ENCODE measurements at places on chromosomes 6 and 20.

DNA sequence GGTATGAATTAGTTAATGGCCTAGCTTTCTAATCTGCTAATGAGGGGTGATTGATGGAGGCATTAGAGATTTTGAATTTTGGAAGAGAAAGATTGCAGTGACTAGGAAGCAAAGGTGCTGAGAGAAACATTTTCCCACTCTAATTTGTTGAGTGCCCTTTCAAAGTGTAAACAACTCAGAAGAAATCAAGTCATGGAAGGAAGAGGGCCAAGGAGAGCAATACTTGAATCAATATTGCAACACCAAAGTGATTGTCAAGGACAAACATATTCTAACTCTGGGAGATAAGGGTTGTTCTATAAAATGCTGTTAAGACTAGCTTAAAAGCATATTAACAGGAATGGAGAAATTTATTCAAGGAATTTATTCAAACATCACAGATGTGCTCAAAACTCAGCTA lies 182.7 kb upstream of the FERMT1 start:
- DNase-seq, result no peak

GRCh38 chr6:17703256-17703694 lies 3.5 kb downstream of the NUP153 start:
- DNase-seq, result peak; percentile 86

DNA sequence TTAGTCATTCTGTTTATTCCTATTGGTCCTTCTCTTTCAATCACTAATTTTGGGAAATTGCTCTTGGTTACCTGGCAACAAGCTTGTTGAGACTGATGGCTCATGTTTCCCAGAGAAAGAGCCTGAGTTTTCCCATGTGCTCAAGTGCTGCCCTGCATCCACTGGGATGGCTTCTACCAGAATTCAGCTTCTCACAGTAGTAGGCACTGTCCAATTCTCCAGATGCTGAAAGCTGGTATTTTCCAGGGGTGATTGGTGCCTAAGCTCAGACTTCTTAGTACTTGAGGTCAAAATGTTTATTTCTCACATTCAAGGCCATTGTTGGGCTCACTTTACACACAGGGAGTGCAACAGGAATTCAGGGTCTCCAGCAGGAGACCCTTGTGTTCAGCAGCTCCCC lies 29.1 kb upstream of the SLC2A12 start:
- no peak for DNase-seq

DNA sequence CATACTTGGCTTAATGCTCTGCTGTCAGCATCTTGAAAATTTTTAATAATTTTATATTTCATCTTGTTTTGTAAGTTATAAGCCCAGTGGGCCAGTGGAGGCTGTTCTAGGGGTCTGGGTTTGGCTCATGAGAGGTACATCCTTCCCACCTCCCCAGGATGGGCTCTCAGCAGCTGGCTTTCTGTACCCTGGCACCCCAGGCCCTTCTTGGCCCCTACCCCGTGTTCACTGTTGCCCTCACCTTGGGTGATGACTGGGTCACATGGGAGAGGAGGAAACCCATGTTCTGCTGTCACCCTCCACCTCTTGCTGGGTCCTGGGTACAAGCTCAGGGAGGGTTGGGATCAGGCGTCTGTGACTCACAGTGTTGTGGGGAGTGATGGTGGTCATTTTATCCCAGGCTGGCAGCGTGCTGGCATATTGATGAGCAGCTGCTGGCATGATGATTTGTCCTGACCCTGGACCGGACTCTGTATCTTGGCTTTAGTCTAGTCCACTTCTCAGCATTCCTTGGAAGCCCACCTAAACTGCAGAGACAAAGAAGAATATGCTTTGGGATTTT lies 34.6 kb downstream of the SLC16A10 start:
- no peak for DNase-seq

DNA sequence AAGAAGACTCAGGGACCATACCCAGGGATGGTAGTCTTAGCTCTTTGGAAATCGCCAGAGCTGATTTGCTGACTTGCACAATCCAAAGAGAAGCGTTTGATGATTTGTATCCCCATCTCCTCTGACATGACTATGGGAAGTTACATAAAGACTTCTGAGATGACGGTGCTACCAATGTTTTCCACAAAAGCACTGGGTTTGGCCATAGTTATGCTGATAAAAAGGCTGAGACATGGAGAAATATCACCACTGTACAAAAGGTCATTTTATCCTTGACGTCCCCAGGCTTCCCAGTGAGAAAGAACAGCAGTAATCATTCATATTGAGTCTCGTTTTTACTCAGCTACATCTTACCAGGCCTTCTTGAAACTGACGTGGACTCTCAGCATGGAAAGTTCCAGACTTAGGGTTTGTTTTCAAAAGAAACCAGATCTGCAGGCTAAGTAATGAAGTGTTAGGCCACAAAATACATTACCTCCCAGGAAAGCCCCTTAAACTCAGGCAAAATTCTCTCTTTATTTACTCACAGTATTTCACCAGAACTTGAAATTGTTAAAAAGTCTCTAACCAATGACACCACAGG lies 370.3 kb upstream of the JARID2 start:
- no peak for DNase-seq

GRCh38 chr6:27126815-27127537 lies 120.5 kb upstream of the PRSS16 start:
- peak; percentile 91 for DNase-seq

DNA sequence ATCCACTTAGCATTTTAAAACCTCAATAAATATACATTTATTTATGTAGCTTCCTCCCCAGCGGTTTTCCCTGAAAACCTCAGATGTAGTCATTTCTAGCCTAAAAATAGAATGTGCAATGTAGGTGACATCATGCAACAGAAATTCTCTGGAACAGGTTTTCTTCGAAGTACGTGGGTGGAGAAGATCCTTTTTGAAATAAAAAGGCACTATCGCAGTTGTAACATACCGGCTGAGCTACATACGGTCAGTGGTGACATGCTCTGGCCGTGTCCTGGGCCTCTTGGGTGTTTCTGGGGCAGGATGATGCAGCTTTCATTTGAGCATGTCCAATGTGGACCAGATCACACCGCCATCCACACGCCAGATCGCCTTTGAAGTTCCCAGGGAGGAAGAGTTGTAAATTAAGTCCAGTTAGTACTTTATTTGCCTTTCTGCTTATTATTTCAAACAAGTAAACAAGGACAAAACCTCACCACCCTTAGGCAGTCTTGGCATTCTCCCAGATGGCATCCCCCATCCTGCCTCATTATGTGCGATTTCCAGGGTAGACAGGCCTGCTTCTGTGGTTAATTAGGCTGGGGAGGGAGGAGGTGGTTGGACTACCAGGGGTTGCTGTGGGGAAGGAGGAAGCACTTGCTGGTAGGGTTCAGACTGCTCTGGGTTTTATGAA lies 109.5 kb upstream of the CLDN20 start:
- peak; percentile 77 for DNase-seq

- peak; percentile 74 for DNase-seq
These were observed 141.5 kb downstream of the GMDS start for GRCh38 chr6:2103765-2104523.

- DNase-seq, result no peak
These were observed 790 bp downstream of the NEDD9 start for GRCh38 chr6:11231564-11232192.

GRCh38 chr6:39091220-39091619 lies 23.8 kb downstream of the SAYSD1 start:
- DNase-seq, result peak; percentile 55

GRCh38 chr6:30154709-30155519 lies 6.1 kb downstream of the TRIM10 start:
- peak; percentile 77 for DNase-seq

- DNase-seq, result no peak
These were observed 132.7 kb downstream of the PKHD1 start for GRCh38 chr6:51954681-51955080.

- DNase-seq, result no peak
These were observed 7.2 kb upstream of the FERMT1 start for GRCh38 chr20:6130045-6130444.

- DNase-seq, result no peak
These were observed 222.8 kb downstream of the UST start for GRCh38 chr6:148969603-148970061.

DNA sequence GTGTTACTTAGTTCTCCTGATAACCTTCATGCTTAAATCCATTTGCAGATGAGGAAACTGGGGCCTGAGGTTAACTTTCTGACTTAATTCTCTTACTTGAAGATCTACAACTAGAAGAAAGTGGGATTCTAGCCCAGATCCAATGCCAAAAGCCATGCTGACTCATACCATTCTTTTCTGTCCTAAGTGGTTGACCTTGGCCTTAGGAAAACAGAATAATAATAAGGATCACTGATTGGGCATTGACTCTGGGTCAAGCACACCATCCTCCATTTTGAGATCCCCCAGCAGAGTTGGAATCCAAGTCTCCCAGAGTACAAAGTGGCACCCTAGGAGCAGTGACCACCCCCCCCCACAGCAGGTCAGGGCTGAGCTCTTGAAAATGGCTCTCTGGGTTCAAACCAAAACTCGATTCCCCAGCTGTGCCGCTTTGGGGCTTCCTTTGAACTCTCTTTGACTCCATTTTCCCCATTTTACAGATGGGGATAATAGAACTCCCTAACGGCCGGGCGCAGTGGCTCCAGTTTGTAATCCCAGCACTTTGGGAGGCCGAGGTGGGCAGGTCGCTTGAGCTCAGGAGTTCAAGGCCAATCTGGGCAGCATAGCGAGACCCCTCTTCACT lies 12.8 kb upstream of the ZNF217 start:
- no peak for DNase-seq

DNA sequence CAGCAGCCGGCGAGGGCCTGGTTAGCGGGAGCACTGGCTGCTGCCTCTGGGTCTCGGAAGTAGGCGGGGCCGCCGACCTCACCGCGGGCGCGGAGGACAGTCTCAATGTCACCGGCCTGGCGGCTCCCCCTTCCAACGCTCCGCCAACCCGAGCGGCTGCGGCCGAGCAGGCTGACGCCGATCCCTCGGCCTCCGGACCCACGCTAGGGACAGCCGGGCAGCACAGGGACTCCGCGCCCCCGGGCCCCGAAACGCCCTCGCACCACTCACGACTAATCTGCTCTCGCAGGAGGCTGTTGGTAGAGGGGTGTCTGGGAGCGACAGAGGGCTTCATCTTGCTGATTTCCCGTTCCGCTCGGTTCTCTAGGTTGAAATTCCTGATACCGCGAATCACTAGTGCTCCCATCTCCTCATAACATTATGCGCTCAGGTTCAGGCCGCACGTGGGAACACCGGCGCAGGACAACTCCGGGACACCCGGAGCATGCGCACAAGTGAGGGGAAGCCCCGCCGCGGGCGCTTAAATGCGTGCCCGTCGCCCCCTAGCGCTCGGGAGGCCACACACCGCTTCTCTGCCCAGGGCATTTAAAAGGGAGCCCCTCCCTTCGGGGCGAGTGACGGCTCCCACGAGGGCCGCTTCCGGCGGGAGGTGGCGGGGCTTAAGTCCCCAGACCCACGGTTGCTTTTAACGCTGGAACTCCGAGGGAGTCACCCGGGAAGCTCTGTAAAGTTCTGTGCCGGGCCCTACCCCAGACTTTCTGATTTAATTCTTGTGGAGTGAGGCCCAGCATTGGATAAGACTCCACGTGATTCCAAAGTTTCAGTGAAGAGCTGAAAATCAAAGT lies at the start of gene NDUFAF4:
Gene NDUFAF4, minus strand, starts transcription at position 496 of the 845 bp plus-strand sequence. Its CDS starts 90 bp downstream, at position 406.
- peak; percentile 95 for DNase-seq

DNA sequence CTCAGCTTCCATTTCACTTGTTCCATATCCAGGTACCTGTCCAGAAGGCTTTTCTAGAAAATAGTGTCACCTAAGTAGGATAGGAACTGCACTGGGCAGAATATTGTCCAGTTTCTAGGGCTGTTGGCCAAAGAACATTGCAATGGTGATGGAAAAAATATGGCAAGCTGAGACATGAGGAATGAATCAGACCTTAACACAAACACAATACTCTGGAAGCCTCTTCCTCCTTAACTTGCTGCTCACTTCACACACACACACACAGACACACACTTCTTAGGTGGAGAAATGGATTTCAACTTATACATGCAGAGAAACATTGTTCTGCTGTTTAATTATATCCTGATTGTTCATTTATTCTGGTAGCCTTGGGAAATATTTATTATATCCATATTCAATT lies 203.0 kb upstream of the RGS17 start:
- peak; percentile 65 for DNase-seq

DNA sequence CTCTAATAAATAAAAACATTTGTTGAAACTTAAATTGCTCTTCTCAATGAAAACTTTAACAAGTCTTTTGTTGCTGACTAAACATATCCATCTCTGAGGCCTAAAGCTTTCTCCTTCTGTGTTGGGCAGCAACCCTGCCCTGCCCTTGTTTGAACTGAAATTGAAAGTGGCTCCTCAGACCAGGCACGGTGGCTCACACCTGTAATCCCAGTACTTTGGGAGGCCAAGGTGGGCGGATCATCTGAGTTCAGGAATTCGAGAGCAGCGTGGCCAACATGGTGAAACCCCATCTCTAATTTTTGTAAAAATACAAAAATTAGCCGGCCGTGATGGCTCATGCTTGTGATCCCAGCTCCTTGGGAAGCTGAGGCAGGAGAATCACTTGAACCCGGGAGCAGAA lies 29.2 kb upstream of the GNRH2 start:
- no peak for DNase-seq

DNA sequence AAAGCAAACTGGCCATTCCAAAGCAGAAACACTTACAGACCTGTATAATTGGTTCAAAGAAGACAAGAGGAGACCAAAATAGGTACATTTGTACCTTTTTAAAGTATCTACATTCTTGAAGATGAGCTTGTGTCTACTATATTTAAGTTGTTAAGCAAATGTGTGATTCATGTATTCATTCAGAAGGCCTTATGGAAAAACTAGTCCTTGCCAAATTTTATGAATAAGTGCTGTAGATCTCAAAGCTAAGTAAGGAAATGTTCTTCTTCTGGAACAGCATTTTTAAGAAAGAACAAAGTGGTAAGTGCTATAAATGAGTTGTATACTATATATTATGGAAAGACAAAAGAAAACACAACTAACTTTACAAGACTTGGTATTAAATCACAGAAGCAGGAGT lies 22.2 kb upstream of the HEY2 start:
- no peak for DNase-seq

GRCh38 chr20:46774943-46775560 lies 65.6 kb downstream of the SLC2A10 start:
- DNase-seq, result peak; percentile 5

GRCh38 chr20:50789968-50790650 lies 4.8 kb upstream of the BCAS4 start:
- no peak for DNase-seq

GRCh38 chr6:31585491-31585890 lies 586 bp upstream of the LST1 start:
- DNase-seq, result no peak

DNA sequence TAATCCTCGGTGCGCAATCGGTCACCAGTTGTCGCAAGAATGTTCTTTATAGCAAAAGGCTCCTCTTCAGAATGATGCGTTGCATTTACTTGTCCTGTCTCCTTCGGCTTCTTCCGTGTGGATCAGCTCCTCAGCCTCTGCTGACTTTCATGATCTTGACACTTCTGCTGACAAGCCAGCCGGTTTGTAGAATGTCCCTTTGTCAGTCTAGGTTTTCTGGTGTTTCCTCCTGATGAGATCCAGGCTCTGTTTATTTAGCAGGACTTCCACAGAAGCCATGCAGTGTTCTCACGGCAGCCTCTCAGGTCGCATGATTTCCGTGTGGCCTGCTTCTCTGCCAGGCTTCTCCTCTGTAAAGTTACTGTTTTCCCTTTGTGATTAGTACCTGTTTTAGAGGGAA lies 66.9 kb downstream of the STX11 start:
- no peak for DNase-seq

GRCh38 chr6:1624058-1624850 lies 14.5 kb downstream of the FOXC1 start:
- DNase-seq, result no peak

GRCh38 chr20:44738813-44739477 lies 6.7 kb upstream of the KCNK15 start:
- peak; percentile 79 for DNase-seq
